Stimulated activated CD4-positive, alpha-beta T cell treated with anti-CD3 and anti-CD28 coated beads, Interleukin-12 subunit alpha, Interleukin-12 subunit beta, amount 100 ng/mL, for 4 hours (primary cell): ENCODE measurements at places on chromosomes 13 and 19.

DNA sequence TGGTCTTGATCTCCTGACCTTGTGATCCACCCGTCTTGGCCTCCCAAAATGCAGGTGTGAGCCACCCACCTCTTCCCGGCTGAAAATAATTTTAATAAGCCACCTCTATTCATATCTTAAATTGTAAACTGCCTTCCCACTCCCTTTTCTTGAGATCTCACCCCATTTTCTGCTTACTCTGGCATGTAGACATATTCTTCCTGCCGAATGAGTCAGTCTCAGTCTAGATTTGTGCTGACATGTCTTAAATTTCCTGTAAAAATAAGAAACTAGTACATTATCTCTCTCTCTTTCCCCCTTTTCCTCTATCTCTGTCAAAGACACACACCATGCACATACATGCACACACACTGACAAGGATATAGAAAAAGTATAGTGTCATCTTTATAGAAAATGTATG lies 60.9 kb downstream of the THSD1 start:
- DNase-seq, result no peak

DNA sequence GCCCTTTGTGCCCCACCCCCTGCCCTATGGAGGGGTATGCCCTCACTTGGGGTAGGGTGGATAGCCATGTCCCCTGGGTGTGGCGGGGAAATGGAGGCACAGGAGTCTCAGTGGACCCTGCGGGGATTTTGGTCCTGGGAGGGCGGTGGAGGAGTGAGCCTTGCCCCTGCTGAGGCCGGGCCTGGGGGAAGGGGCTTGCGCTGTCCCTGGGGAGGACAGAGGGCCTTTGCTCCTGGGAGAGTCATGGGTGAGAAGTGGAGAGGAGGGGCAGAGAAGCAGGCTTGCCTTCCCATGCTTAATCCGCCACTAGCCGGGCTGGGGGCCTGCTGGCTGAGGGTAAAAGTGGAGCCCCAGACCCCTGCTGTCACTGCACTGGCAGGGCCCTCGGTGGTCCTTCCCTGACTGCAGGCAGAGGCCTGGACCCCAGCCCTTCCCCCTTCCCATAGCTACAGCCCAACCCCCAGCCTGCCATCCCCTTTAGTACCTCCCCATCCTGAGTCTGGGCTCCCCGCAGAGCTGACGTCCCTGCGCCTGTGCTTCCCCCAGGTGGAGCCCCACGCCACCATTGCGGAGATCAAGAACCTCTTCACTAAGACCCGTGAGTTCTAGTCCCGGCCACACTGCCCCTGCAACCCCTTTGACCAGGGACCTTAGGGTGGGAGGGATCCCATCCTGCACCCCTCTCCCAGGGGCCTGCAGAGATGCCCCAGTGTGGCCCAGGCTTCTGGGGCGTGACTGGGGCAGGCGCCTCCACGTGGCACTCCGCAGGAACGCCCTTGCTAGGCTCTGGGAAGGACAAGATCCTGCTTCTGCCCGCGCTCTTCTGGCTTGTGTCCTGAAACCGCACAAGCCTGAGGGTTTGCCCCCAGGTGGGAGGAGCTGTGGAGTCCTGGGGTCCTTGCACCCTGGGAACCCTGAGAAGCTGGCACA lies 8.9 kb downstream of the NDUFB7 start:
- no peak for DNase-seq

- DNase-seq, result no peak
Measured at GRCh38 chr13:21079761-21080592, 18.6 kb upstream of the LATS2 start.

GRCh38 chr19:22532388-22533300 lies 101.5 kb upstream of the ZNF492 start:
- no peak for DNase-seq

- DNase-seq, result peak; percentile 50
Measured at GRCh38 chr19:610801-611480, 21.3 kb downstream of the HCN2 start.

DNA sequence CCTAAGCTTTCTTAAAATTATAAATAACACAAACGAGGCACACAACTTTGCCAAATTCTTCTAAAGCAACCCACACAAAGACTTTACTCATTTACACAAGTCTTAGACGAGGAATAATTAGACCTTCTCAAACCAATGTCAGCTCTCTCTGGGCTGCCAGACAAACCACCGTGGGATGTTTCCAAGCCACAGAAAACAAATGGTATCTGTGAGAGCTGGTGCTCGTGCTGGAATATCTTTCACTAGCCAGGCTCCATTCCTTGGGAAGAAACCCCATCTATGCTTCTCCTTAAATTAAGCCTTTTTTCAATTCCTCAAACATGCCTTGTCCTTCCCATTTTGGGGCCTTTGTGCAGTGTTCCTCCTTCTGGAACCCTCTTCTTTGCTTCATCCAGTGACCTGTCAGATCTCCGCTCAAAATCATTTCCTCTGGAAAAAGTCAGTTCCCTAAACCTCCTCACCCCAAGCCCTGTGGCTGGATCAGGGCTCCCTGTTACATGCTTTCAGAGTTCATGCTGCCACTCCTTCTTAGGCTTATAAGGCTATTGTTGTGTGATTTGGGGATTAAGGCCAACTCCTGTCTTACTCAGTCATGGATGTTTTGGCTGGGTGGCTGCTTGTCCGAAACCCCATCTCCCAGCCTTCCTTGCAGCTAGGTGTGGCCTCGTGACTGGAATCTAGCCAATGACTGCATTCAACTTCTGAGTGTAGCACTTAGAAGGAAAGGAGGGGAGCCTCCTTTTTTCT lies 64.2 kb upstream of the GTF2F2 start:
- no peak for DNase-seq

DNA sequence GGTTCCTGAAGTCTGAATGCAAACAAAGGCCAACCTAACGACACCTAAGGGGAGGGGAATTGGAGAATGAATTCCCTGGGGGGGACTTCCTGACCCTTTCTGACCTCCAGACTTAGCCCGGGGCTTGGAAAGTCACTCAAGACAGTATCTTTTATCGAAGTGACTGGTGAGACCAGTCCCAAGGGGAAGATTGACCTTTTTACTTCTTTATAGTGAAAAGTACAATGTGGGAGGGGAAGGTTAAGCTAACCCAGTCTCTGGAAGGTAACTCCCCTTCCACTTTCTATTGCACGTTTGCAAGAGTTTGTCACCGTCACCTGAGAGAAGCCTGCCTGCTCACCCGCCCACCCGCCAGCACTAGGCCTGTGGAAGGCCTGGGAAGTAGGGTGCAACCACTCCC lies 111.9 kb downstream of the EFNB2 start:
- no peak for DNase-seq

DNA sequence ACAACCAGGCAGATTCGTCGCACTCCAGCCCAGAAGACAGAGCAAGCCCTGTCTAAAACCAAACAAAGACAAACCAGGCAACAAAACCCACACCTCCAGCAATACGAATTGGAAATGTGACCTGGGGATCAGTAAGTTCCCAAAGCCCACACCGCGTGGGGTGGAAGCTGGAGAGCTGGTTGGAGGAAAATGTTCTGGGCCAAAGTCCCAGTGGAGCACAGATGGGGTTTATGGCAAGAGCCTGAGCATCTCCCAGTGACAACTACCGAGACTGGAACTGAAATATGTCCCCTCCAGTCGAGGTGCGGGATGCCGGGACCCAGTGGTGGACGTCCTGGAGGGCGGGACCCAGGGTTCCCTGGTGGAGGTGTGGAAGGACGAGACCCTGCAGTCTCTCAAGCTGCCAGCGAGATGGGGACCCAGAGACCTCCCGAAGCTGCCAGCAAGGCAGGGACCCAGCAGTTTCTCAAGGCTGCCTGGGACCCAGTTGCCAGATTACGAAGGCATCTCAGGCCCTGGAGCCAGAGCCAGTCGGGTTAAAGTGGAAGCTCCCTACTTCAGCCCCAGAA lies 22.4 kb upstream of the CPAMD8 start:
- no peak for DNase-seq

GRCh38 chr19:57506163-57506562 lies 6.4 kb downstream of the ZNF773 start:
- DNase-seq, result no peak

DNA sequence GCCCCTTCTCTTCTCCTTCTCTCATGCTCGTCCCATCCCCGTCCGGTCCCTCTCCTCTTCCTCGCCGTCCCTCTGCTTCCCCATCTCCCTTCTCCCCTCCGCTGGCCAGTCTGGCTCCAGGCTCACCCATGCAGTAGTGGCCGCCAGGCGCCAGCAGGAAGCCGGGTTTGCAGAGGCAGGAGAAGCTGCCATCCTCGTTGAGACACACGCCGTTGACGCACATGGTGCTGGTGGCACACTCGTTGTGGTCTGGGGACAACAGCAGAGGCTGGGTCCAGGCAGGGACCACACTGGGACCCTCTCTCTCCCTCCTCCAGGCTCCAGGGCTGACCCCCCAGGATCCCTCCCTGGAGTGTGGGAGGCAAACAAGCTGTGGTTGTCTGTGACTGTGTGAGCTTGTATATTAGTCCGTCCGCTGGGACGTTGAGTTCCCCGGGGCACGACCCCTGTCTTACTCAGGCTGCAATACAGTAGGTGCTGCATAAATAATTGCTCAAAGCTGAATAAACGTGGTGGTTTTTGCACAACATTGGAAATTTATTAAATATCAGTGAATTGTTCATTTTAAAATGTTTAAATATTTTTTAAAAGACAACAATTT lies 16.4 kb downstream of the FBN3 start:
- no peak for DNase-seq

GRCh38 chr19:38375098-38375493 lies 725 bp downstream of the PSMD8 start:
- no peak for DNase-seq

DNA sequence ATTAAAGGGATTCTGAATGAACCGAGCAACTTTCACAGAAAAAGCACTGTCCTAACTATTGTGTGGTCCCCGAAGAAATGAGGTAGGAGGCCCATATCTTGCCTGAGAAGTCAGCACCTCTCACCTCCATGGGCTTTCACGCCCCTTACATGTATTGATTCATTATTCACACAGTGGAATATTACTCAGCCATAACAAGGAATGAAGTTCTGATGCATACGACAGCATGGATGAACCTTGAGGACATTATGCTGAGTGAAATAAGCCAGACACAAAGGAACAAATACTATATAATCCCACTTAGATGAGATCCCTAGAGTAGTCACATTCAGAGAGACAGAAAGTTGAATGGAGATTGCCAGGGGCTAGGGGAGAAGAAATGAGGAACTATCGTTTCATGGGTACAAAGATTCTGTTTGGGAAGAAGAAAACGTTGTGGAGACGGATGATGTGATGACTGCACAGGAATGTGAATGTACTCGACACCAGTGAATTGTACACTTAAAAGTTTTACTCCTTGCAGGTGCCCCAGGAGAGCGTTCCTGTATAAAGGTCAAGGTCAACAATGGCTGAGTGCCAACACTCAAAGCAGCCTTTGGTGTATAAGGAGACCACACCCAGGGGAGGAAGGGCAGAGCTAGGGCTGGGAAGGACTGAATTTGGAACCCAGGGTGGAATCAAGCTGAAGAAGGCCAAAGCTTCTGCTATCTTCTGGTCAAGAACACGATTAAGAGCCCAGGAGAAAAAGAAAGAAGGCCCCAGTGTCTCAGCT lies 22.5 kb downstream of the ZIC5 start:
- DNase-seq, result no peak

GRCh38 chr13:32008518-32009175 lies 22.9 kb upstream of the FRY start:
- no peak for DNase-seq

GRCh38 chr13:85091631-85092234 lies 707.5 kb downstream of the SLITRK6 start:
- no peak for DNase-seq

- DNase-seq, result no peak
Measured at GRCh38 chr13:111423168-111423785, 102.8 kb downstream of the TEX29 start.

DNA sequence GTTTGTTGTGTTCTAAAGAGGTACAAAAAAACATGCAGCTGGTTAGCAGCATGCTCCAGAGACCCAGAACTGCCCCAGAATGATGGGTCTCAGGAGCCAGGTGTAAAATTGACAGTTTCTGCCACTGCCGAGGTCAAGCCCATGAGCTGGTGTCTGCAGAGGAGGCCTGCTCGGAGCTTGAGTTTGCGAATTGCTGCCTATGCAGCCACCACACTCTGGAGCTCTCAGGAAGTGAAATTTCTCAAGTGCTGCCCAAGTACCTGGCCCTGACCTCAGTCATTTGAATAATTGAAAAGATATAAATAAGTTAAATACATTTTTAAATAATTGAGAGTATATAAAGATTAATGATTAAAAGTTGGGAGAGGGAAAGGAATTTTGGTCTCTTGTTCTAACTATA lies 66.4 kb downstream of the ZAR1L start:
- DNase-seq, result no peak

- DNase-seq, result no peak
Measured at GRCh38 chr19:1921825-1922224, 16.6 kb downstream of the ADAT3 start.

- no peak for DNase-seq
Measured at GRCh38 chr19:11418549-11419506, at the start of gene RGL3. Gene RGL3, minus strand, starts transcription at chr19:11419314. Its CDS starts 36 bp downstream, at chr19:11419278.

GRCh38 chr19:17335575-17335974 lies 920 bp upstream of the ANO8 start:
- no peak for DNase-seq

GRCh38 chr13:37448153-37448552 lies 150.4 kb downstream of the POSTN start:
- no peak for DNase-seq

- DNase-seq, result no peak
Measured at GRCh38 chr19:29266603-29267002, 53.7 kb upstream of the UQCRFS1 start.

DNA sequence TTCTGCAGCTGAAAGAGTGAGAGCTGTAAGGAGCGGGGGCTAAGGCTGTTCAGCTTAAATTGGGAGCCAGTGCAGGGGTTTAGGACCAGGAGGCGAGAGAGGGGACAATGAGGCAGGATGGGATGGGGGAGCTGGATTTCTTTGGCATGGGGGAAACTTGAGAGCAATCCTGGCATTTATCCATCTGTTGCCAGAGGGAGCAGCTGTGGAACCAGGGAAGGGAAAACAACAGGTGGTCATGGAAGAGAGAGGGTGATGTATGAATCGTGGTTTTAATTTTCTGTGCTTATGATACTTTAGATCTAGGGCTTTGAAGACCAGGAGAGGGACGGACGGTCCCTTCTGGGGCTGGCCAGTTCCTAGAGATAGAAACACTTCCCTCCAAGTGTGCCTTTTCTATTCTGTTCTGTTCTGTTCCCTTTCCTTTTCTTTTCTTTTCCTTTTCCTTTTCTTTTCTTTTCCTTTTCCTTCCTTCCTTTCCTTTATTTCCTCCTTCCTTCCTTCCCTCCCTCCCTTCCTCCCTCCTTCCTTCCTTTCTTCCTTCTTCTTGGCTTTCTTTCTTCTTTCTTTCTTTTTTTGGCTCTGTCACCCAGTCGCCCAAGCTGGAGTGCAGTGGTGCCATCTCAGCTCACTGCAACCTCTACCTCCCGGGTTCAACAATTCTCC lies 16.0 kb upstream of the CCL25 start:
- DNase-seq, result no peak

DNA sequence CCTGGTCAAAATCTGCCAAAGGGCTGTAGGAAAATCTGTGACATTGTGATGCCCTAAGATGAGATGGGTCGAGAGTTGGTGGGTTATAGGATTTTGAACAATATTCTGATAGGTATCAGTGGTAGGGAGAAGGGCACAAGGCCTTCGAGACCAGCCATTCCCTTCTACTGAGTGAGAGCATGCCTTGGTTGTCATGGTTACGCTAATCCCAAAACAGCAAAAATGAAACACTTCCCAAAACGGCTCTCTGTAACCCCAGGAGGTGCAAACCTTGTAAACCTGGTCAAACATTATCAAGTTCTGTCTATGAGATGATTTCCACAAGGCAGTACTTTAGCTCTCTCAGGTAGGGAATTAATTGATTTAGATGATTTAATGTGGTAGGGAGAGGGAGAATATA lies 158.7 kb upstream of the RNF113B start:
- DNase-seq, result no peak
